ENCODE measurements at places on chromosomes 3 and 15. TPM values are rescaled to one million over a fixed set of nuclear protein-coding genes. Genes with fewer than 3 reads are reported as not detected.

DNA sequence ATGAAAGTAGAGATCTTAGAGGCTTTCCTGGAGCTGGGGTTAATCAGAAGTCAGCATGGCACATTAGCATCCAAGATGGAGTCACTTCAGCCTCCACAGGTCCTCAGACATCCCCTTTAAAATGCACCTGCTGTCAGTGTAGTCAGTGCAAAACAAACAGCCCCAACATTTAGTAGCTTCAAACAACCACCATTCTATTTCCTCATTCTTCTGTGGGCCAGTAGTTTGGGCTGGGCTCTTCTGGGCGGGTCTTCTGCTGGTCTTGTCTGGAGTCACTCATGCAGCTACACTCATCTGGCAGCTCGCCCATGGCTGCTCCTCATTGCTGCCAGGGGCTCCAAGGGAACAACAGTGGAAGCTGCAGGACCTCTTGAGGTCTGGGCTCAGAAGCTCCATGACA lies 99.9 kb downstream of the TLE3 start:
- DNase-seq = no peak

GRK7 gene
- total RNA-seq = not detected

GRCh38 chr3:122880173-122880572 lies 85.3 kb downstream of the SLC49A4 start:
- no peak for DNase-seq

- DNase-seq = no peak
Observed at GRCh38 chr15:36707884-36708435, 128.5 kb downstream of the CDIN1 start.

CD96 gene
- 0.17 TPM for total RNA-seq

DNA sequence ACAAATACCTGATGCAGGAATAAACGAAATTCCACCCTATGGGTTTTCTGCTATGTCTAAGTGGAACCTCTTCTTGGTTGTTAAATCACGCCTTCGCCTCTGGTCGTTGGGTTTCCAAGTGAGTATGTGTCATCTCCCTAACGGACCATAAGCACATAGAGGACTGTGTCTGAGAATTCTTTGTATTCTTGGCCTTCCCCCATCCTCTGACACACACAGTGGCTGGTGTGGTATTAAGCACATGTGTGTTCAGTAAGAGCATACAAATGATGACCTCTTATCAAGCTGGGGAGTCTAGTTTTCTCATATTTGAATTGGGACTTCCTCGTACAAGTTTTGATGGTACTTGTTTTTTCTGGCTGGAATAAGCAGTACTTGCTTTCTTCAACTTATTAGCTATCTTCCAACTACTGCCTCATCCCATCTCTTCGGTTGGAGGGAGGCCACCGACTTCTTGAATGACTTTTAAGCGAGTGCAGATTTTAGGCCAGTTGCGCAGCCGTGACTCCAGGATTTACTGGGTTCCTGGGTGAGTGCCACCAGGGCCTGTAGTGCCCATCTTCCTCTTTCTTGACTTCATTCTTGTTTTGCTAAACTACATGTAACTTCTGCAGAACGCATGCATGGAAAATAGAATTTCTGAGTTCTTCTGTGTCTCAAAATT lies 240.2 kb downstream of the ADAMTS17 start:
- DNase-seq = no peak

GRCh38 chr3:150407051-150407807 lies 869 bp upstream of the TSC22D2 start:
- no peak for DNase-seq

GRCh38 chr15:34070003-34070402 lies 31.0 kb upstream of the AVEN start:
- DNase-seq = no peak
